ENCODE measurements at places on chromosomes 11 and 22. TPM values are rescaled to one million over a fixed set of nuclear protein-coding genes. Genes with fewer than 3 reads are reported as not detected.

GRCh38 chr22:21972293-21972779 is 10.3 kb downstream of the TOP3B start:
- no peak overlapping the region for H3K4me3 ChIP-seq
- peak; percentile 68 for DNase-seq
- peaks cover 36% of the 10 kb centered on the region for H3K36me3 ChIP-seq
- no peak overlapping the region for H3K27ac ChIP-seq
- H3K27me3 ChIP-seq: no peaks in the 10 kb centered on the region

- peaks cover 36% of the 10 kb centered on the region for H3K36me3 ChIP-seq
- H3K27me3 ChIP-seq: no peaks in the 10 kb centered on the region
- no peaks in the 10 kb centered on the region for H3K4me1 ChIP-seq
Measured at GRCh38 chr22:50225200-50225969, 19.4 kb downstream of the TUBGCP6 start.

DNA sequence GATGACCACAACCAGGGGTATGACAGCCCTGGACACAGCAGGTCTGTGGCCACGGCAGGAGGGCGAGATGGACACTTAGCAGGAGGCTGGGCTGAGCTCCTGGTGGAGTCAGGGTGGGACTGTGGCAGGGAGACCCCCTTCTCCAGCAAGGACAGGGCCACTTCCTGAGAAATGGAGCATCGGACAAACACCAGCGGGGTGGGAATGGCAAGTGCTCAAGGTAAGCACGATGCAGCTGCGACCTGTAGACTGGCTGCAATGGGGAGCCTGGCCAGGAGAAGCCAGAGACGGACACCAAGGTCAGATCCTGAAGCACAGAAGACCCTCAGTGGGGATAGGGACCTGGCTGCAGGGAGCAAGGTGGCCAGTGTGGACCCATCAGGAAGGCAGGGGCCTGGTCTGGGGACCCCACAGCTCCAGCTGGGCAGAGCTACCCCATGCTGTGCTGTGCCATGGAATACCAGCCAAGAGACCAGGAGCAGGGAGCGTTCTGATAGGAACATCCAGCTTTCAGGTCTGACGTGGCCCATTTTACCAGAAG is 29.2 kb downstream of the RSPH14 start:
- H3K27ac ChIP-seq: no peak overlapping the region
- no peaks in the 10 kb centered on the region for H3K36me3 ChIP-seq
- no peaks in the 10 kb centered on the region for H3K27me3 ChIP-seq
- no peak overlapping the region for H3K4me3 ChIP-seq

DNA sequence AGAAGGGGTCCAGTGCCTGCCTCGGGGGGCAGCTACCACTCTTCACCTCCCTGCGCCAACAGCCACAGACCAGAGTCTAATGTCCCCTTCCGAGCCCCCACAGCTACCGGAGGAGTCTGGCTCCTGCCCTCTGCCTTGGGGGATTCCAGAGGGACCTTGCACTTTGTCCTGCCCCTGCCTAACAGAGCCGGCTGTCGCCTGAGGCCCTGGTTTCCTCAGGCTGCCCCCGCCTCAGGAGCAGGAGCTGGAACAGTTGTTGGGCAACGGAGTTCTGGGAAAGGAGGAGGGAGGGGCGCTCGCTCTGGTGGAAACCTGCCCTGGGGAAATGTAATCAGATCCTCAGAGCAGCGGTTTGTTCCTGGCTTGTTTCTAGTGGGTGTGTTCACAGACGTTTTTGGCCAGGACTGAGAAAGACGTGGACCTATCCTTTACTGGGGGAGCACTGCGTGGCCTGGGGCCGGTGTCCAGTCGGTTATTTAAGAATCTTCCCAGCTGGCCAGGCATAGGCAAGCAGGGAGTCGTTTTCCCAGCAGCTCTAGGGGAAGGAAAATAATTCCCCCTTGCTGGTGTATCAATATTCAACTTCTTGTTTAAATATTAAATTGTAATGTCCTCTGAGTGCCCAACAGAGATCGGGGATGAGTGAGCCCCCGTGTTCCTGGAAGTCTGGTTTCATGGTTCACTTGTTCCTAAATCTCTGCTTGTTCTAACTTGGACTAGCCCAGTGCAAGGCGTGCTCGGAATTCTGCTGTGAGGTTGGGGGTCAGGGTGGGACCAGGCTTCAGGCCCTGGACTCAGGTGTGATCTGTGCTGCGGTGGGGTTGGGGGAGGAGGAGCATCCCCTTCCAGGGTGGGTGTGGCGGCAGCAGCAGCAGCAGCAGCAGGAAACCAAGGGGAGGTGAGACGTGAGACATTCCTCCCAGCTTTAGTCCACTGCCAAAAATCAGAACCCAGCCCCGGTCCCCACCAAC is 32.1 kb downstream of the A4GALT start:
- no peak for DNase-seq
- no peaks in the 10 kb centered on the region for H3K36me3 ChIP-seq
- no peak overlapping the region for H3K27ac ChIP-seq
- H3K27me3 ChIP-seq: no peaks in the 10 kb centered on the region
- H3K4me1 ChIP-seq: no peaks in the 10 kb centered on the region

DNA sequence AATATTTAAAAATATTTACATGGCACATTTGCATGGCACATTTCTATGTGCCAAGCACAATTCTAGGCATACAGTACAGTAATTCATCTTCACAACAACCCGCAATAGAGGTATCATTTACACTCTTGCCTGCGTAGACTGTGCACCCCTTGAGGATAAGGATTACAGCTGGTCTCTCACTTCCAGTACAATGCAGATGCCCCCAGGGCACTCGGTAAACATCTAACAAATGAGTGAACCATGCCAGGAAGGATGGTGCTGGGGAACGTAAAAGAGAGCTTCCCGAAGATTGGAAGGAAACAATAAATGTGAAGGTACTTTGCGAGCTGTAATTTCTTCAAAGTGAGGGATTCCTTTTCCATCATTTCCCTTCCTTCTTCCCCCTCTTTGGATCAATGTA is 1.3 kb downstream of the PRPF19 start:
- no peak for DNase-seq
- H3K4me1 ChIP-seq: peaks cover 42% of the 10 kb centered on the region
- H3K4me3 ChIP-seq: peak overlapping the region; percentile 80
- H3K36me3 ChIP-seq: peaks cover 37% of the 10 kb centered on the region

GRCh38 chr11:87141980-87142514 is 104.3 kb downstream of the TMEM135 start:
- no peak overlapping the region for H3K27ac ChIP-seq
- H3K4me1 ChIP-seq: peaks cover 15% of the 10 kb centered on the region
- no peak for DNase-seq
- no peak overlapping the region for H3K4me3 ChIP-seq
- H3K27me3 ChIP-seq: no peaks in the 10 kb centered on the region

DNA sequence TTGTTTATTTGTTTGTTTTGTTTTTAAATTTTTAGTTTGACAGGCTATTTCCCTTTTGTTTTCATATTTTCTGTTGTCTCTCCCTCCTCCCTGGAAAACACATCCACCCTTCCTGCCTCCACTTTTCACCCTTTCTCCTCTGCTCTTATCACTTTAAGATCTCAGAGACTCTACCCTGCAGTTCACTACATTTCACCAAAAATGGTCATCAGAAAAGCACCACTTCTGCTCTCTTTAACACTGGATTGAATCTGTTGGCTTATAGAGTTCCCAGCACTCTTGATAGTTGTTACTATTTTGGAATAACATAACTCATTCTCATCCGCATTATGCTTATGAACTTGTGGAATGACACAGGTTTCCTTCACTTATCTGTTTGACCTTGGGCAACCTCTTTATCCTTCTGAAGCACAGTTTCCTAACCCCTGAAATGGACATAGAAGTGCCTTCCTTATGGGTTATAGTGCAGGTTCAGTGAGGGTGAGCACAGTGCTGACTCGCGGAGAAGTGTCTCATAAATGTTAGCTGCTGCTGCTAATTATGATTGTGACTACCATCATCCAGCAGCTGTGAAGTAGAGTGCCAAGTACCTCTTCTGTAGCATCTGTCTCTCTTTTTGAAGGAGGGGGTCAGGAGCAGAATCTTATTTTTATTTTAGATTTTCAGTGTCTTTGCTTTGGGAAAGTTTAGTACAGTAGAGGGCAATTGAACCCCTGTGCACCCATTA is 15.0 kb downstream of the TEAD1 start:
- no peak overlapping the region for H3K4me3 ChIP-seq
- peaks cover 64% of the 10 kb centered on the region for H3K27me3 ChIP-seq
- DNase-seq: no peak

GRCh38 chr11:43267856-43268580 is 43.8 kb upstream of the API5 start:
- no peak for DNase-seq
- H3K4me3 ChIP-seq: no peak overlapping the region
- no peaks in the 10 kb centered on the region for H3K27me3 ChIP-seq
- H3K27ac ChIP-seq: no peak overlapping the region
- H3K36me3 ChIP-seq: no peaks in the 10 kb centered on the region

GRCh38 chr11:129144256-129144655 is 47.9 kb downstream of the ARHGAP32 start:
- no peak for DNase-seq
- no peaks in the 10 kb centered on the region for H3K27me3 ChIP-seq
- no peaks in the 10 kb centered on the region for H3K4me1 ChIP-seq
- H3K4me3 ChIP-seq: no peak overlapping the region
- H3K27ac ChIP-seq: no peak overlapping the region
- H3K36me3 ChIP-seq: no peaks in the 10 kb centered on the region

DNA sequence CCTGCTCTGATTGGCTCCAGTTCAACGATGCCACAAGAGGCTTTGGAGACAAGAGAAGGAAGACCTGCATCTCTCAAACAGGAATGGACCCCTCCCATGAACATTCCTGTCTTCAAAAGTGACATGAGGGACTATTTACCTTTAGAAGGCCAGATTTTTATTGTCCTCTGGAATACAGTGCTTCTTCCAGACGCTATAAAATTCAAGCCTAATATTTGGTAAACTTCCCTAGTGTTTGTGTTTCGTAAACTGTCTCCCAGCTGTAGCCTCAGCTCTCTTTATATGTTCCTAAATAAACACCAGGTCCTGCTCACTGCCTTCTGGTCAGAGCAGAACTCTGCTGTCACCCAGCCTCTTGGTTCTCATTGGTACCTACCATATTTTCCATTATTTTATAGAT is 157.8 kb downstream of the CCDC34 start:
- no peak overlapping the region for H3K27ac ChIP-seq
- DNase-seq: no peak
- H3K36me3 ChIP-seq: no peaks in the 10 kb centered on the region
- H3K4me3 ChIP-seq: no peak overlapping the region
- no peaks in the 10 kb centered on the region for H3K27me3 ChIP-seq

GRCh38 chr11:133081730-133082452 is 450.4 kb downstream of the OPCML start:
- H3K4me1 ChIP-seq: no peaks in the 10 kb centered on the region
- no peak overlapping the region for H3K27ac ChIP-seq
- H3K36me3 ChIP-seq: no peaks in the 10 kb centered on the region
- H3K27me3 ChIP-seq: peaks cover 10% of the 10 kb centered on the region
- no peak overlapping the region for H3K4me3 ChIP-seq

- no peak overlapping the region for H3K4me3 ChIP-seq
- H3K27me3 ChIP-seq: no peaks in the 10 kb centered on the region
- H3K27ac ChIP-seq: no peak overlapping the region
- no peaks in the 10 kb centered on the region for H3K36me3 ChIP-seq
Measured at GRCh38 chr11:96863520-96863919, 473.7 kb downstream of the JRKL start.

GRCh38 chr11:130611791-130612251 is 163.4 kb downstream of the ADAMTS15 start:
- H3K27me3 ChIP-seq: no peaks in the 10 kb centered on the region
- no peaks in the 10 kb centered on the region for H3K36me3 ChIP-seq
- no peak for DNase-seq
- H3K27ac ChIP-seq: no peak overlapping the region
- H3K4me3 ChIP-seq: no peak overlapping the region

DNA sequence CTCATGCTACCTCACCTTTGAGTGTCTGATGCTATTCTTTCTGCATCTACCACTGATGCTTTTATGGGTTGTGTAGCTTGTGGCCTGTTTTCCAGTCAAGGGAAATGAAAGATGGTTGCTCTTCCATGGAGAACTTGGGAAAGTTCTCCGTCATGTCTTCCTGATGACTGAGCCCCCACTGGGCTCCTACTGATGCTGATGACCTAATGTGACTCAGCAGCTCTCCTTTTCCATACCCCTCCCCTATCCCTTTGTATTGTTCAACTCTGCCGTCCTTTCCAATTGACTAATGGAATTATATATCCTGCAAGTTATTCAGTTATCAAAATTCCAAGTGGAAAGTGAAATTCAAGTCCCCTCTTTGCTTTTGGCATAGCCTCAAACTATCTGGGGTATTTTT is 44.7 kb downstream of the REXO2 start:
- peaks cover 2% of the 10 kb centered on the region for H3K27me3 ChIP-seq
- H3K4me3 ChIP-seq: no peak overlapping the region
- DNase-seq: no peak
- no peaks in the 10 kb centered on the region for H3K36me3 ChIP-seq
- H3K27ac ChIP-seq: no peak overlapping the region

GRCh38 chr11:120908461-120909181 is 115.3 kb upstream of the TBCEL start:
- H3K36me3 ChIP-seq: no peaks in the 10 kb centered on the region
- no peak overlapping the region for H3K27ac ChIP-seq
- DNase-seq: no peak
- H3K4me1 ChIP-seq: no peaks in the 10 kb centered on the region
- H3K4me3 ChIP-seq: no peak overlapping the region

DNA sequence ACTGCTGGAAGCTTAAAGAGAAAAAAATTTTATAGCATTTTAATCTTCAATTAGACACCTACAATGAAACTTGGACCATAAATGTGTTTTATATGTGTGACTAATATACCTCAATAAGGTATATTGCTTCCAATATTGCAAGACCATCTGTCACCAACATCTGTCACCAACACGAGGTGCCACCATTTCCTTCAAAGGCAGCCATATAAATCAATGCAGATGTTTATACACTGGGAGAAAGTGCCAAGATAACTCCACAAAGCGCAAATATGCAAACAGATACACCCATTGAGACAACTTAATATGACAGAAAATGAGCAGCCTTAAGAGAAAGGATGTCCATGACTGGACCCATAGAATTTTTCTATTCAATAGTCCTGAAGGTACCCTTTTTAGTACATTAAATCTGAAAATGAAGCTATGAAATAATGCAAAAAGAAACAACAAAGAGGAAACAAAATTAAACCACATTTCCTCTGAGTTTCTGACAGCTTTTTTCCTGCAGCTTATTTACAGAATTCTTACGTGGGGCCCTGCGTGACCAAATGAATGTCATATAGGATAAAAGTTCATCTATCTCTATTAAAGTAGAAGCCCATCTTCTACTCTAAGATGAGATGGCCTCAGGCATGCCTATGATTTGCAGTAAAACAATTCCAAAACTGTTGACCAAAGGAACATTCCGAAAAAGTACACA is 12.5 kb downstream of the MPZL3 start:
- H3K4me1 ChIP-seq: peaks cover 85% of the 10 kb centered on the region
- DNase-seq: peak; percentile 22
- H3K27ac ChIP-seq: peak overlapping the region; percentile 88
- H3K27me3 ChIP-seq: no peaks in the 10 kb centered on the region
- peaks cover 64% of the 10 kb centered on the region for H3K36me3 ChIP-seq

- H3K4me3 ChIP-seq: peak overlapping the region; percentile 34
- peaks cover 50% of the 10 kb centered on the region for H3K4me1 ChIP-seq
- H3K27ac ChIP-seq: peak overlapping the region; percentile 62
- H3K36me3 ChIP-seq: peaks cover 54% of the 10 kb centered on the region
- H3K27me3 ChIP-seq: no peaks in the 10 kb centered on the region
Measured at GRCh38 chr11:66272596-66272995, 4.2 kb downstream of the RAB1B start.

C11orf71 gene
- total RNA-seq: 8.2 TPM

OR5L2 gene
- total RNA-seq: not detected

THYN1 gene
- 53.7 TPM for total RNA-seq

OR8J3 gene
- total RNA-seq: not detected

PKDREJ gene
- not detected for total RNA-seq

VSIG2 gene
- total RNA-seq: not detected

INPP5J gene
- total RNA-seq: not detected

XKR3 gene
- not detected for total RNA-seq

HIC2 gene
- 4.8 TPM for total RNA-seq

KRTAP5-8 gene
- total RNA-seq: 0.24 TPM

MRGPRX3 gene
- not detected for total RNA-seq

NPAS4 gene
- 0.34 TPM for total RNA-seq
